IPS DF 6.9 (cell line): ENCODE measurements at places on chromosomes 7 and 10.

DNA sequence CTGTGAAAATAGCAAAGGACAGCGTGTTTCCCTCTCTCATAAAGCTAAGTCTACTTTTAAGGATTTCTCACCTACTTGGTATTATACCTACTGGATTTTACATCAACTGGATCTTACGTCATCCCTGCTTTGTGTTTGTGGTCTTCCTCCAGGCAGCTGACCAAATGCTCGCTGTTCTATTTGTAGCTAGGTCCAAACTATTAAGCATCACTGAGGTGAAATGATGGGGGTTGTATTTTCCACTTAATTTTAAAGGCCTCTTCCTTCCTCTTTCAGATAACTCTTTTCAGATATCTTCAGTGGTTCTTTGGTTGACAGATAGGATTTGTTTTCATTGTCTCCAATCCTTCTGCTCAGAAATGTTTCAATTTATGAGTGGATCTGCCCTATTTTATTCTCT lies 169.7 kb downstream of the RNLS start:
- DNase-seq = no peak

- DNase-seq = no peak
Measured at GRCh38 chr7:27111042-27111750, 8.7 kb upstream of the HOXA2 start.

DNA sequence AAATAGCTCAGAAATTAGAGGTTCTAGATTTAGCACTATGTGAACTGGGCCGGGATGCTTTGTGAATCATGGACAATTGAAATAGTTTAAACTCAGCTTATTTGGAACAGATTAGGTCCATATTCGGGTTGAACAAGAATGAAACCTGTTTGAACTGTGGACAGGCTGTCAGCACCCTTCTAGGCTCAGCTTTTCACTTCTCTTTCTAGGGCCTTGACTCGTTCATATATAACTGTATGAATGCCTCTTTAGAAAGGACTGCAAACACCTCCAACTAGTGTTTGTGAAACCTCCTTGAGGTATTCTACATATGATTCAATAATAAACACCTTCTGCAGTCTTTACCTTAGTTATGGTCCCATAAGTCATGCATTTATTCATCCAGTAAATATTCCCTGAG lies 115.6 kb downstream of the REEP3 start:
- DNase-seq = no peak

DNA sequence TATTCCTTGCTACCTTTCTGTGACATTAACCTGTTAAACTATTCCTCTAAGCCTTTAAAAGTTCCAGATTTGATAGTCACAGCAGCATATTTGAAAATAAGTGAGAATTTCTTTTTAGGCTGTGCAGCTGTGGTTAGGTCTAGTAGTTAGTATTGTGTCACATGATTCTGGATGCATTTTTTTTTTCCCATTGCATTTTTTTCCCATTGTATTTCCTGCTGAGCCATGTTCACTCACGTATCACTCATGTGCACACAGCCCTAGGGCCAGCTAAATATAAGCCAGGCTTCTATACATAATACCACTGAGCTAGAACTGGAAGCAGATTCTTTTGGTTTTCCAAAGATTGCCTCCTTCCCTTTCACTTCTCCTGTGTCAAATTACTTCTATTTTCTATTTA lies 37.4 kb downstream of the DNAJC9 start:
- DNase-seq = no peak

DNA sequence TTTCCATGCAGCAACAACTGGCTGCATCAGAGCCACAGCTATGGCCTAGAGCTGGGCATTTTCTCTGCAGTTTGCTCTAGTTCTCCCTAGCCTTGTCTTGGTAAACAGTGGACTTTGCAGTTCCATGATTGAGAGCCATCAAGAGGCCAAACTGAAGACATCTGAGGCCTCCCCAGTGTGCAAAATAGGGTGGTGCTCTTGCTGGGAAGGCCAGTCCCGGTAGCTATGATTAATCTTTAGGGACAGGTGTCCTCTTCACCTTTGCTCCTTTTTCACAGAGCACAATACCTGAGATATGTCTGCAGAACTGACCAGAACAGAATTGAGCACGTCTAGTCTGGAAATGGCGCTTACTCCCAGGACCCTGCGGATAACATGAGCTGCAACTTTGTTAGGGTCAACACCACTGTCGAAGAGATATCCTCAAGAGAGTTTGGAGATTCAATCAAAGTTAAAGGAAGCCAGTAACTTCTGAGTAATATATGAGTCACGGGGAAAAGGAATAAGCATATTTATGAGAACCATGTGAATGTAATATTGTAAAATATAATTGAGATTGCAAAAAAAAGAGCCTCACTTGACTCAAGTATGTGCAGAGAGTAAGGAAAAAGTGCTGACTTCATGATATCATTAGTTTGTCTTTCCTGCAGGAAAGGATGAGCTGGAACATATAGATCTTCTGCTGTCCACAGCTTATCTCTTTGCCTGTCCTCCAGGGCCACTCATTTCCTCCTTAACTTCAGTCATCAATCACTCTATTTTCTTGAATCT lies 76.7 kb downstream of the ANK3 start:
- no peak for DNase-seq

DNA sequence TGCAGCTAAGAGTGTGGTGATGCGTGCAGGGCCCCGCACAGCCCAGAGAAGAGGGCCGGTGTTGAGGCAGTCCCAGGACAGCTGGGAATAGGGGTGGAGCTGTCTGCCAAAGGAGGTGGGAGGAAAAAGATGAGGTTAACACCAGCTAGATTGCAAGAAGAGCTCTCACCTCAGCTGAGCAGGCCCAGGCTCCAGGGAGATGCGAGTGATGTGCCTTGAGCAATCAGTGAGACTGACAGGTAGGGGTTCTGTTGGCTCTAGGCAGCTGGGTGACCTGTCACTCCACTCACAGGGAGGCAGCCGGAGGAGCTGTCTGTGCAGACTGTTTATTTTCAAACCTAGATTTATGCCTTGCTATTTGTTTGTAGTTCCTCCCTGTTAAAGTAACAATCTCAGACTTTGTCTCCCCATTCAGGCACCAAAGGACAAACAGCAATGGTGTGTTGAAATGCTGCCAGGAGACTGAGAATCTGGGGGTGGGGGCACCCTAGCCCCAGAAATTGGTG lies 205.1 kb upstream of the CXCL12 start:
- no peak for DNase-seq

- DNase-seq = no peak
Measured at GRCh38 chr10:53719658-53720057, 947.1 kb upstream of the MBL2 start.

DNA sequence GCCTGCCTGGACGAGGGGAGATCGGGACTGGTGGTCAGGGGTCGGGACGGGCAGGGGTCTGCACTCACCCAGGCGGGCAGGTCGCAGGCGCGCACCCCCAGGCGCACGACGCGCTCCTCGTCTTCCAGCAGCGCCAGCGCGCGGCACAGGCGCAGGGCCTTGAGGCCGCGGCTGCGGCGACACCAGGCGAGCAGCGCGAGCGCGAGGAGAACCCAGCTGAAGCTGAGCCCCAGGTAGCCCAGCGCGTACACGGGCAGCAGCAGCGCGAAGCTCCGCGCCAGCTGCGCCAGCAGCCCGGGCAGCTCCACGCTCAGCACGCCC lies 328 bp downstream of the ESYT2 start:
- no peak for DNase-seq

DNA sequence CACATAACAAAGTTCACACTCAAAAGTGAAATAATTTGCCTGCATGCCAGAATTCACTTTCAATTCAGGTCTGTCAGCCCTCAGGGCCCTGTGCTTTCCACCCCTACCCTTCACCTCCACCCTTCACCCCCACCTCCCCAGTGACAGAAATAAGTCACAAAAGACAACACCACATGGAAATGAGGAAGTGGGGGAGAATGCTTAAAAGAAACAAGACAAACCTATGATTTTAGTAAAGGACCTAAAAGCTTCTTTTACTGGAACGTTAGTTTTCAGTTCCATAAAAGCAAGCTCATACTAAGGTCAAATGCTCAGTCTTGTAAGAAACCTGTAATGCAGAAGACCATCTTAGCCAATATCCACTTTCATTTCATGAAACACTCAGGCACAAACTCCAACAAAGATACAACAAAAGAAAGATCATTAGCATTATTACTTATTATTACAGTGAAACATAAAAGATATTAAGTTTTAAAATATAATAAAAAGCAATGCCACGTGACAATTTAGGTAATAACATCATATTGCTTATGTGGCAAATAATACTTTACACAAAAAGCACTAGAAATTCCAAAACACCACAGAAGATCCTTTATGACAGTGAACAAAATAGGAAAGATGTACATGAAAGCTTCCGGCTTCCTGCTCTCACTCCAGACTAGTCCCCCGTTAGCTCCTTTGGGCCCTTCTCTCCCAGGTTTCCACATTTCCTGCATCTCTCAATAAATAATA lies 112.1 kb downstream of the LMBR1 start:
- DNase-seq = no peak

DNA sequence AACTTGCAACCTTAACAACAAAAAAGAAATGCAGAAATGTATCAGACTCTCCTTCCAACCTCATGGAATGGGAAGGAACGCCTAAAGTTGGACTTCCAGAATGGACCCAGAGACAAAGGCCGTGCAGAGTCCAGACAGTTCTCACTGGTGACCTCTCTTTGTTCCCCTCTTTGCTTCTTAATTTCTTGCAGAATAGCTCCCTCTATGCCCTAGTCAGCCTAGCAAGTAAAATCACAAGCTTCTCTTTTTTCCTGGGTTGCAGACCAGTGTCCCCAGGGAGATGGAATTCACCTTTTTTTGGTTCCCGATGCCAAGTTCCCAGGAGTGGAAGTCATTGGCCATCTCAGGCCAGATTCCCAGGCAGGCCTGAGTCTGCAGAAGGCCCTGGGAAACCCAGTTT lies 278.0 kb downstream of the CCSER2 start:
- no peak for DNase-seq

GRCh38 chr7:28157076-28157745 lies 23.4 kb downstream of the JAZF1 start:
- DNase-seq = no peak

DNA sequence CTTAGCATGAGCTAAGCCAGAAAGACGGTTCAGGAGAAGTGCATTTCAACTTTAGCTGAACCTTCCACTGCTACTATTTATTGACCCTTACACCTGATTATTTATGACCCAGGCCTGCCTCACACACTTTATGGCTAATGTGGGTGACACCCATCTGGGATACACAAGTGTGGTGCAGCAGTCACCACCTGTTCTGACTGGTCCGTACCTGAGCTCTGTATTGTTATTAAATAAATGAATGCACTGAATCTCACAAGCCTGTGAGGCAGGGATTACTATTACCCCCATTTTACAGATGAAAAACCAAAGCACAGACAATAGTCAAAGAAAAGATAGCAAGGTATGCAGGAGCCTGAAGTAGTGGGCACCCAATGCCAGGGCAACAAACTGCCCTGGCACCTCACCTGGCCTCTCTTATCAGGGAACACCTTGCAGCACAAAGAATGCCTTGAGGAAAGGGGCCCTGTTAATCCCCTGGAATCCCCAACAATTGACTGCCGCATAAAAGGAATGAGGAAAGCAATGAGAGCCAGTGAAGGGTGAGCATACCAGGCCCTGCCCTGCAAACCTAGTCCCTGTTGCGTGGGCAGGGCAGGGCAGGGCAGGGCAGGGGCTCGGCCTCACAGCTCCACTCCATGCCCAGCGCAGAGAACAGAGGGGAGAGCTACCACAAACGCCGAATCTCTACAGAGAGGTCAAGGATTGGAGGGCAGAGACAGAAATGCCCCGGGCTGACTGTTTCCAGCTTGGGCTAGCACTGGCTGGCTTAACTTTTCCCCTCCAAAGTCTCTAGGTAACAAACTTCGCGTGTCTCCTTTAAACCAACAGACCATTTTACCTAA lies 1.3 kb downstream of the ANXA11 start:
- DNase-seq = no peak

DNA sequence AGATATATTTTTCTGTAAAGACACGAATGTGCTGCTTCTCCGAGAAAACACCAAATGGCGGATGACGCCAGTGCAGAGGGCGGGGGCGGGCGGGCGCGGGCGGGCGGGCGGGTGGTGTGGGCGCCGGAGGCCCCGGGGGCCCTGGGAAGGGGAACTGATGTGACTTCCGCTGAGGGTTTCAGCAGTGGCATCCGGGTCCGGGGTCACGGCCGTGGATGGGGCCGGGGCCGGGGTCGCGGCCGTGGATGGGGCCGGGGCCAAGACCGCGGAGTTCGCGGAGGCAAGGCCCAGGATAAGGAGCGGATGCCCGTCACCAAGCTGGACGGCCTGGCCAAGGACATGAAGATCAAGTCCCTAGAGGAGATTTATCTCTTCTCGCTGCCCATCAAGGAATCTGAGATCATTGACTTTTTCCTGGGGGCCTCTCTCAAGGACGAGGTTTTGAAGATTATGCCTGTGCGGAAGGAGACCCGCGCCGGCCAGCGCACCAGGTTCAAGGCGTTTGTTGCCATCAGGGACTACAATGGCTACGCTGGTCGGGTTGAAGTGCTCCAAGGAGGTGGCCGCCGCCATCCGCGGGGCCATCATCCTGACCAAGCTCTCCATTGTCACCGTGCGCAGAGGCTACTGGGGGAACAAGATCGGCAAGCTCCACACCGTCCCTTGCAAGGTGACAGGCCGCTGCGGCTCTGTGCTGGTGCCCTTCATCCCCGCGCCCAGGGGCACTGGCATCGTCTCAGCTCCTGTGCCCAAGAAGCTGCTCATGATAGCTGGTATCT lies 20.3 kb upstream of the IGF2BP3 start:
- no peak for DNase-seq
